Cardiac fibroblast (primary cell): ENCODE measurements at places on chromosomes 7 and 10.

DNA sequence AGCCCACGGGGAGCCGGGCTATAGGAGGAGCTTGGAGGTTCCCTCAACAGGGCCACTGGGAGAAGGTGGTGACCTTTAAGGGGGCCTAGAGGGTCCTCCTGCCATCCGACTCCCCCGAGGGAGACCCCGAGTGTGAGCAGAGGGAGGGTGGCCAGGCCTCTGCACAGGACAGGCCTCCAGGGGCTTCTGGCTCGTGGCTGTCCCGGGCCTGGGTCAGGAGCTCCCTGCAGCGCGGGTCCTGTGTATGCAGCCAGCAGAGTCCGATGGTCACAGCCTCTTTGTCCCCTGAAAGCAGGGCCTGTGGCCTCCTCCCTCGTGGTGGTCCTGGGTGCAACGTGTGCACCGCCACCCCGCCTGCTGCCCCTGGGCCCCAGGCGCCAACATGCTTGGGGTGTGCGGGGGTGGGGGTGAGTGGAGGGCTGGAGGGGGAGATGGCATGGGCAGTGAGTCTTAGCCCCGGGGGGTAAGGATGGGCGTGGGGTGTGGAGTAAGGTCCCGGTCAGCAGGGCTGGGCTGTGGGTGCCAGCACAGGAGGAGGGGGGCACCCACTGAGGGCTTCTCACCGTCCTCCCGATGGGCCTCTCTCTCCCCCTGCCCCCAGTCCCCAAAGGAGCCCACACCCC is 27.1 kb downstream of the UNCX start:
- DNase-seq = no peak

- DNase-seq = no peak
These were observed 37.8 kb downstream of the DIP2C start for GRCh38 chr10:651692-652091.

- no peak for DNase-seq
These were observed 27.1 kb downstream of the VIPR2 start for GRCh38 chr7:159117366-159118196.

DNA sequence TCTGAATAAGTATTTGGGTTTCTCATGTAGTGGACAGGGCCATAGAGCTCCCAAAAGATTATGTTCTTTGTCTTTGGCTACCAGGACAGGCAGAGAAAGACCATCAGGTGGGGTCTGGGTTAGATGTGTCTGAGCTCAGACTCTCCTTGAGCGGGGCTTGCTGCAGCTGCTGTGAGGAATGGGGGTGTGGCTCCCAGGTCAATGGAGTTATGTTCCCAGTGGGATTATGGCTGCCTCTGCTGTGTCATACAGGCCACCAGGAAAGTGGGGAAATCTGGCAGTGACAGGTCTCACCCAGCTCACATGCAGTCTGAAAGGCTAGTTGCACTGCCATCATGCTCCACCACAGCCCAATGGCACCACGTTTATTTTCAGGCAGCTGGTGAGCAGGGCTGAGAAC is 97.0 kb upstream of the FERD3L start:
- DNase-seq = no peak
